Stimulated activated CD4-positive, alpha-beta T cell treated with anti-CD3 and anti-CD28 coated beads, TNF-alpha, amount 100 ng/mL, for 4 hours (primary cell): ENCODE measurements at places on chromosomes 4 and X.

DNA sequence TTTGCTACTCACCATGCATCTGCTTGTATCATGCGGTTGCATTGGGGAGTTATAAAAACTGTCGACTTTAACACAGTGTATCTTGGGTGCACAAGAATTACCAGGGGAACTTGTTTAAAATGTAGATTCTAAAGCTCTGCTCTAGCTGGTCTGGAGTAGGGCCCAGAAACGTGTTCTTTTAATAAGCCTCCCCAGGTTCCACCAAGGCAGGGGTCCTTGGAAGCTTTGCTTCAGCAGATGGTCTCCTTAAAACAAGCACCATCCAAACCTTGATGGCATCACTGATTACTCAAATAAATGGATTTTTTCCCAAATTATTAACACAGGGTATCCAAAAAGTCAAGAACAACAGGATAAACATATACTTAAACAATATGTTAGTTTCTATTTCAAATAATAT is 120.2 kb upstream of the NDP start:
- DNase-seq: no peak

DNA sequence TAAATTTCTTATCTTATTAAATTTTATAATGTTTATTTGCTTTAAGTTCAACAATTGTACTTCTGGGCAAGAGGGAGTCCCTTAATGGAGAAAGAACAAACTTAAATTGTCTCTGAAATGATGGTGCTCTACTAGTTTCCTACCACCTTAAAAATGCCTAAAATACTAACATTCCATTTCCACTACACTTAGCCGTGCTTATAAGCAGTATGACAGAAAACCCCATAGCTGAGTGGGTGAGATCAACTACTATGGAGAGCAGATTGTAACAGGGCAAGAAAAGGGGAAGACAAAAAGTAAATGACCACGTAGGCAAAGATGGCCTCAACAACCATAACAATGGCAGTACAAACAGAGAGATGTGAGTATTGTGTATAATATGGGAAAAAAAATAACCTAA is 35.0 kb downstream of the RFC1 start:
- DNase-seq: no peak

DNA sequence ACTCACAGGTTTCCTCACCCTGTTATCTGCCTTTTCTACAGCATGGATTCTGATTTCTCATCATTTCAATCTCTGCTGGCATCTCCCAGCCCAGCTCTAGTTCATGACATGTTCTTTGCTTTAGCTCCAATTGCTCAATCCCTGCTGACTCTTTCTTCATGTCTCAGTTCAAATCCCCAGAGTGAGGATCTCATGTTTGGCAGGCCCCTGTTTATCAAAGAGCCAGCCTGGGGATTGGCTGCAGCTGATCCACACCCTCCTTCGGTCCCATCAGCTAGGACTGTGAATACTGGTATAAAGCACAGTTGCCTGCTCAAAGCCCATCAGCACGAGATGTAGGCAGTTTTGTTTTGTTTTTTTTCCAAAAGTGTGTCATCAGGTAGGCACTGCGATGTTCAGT is 14.4 kb upstream of the CC2D2A start:
- no peak for DNase-seq

DNA sequence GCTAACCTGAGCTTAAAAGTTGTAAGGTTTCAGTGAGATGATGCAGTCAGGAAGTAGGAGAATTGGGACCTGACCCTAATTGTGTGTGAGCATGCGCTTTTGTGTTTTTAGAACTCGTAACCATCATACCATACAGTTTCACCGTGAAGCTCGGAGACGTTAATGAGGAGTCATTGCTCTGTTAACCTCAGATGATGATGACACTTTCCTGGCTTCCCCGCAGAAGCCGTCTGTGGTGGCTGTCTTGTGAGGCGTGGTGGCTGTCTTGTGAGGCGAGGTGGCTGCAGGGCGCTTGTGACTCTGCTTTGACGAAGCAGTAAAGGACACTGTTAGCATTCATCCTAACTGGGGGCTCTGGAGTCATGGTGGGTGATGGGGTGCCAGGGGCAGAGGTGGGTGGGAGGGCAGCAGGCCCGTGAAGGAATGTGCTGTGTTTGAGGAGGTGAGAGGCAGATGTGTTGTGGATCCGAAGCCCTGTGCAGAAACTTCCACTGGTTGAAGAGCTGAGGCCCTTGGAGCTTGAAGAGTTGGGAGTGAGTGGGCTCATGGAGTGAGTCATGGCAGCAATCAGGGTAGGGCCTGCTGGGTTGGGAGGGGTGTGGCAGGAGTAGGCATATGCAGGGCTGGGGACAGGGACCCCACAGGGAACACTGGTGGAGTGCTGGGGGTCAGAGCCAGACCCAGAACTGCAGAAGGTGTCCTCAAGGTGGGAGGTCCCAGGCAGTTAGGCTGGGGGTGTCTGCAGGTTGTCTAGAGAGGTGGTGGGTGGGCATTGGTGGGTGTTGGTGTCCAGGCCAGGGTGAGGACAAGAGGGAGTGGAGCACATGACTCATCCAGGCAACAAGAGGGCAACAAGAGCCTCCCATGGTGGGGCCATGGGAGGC is 57.4 kb downstream of the NSD2 start:
- DNase-seq: no peak

DNA sequence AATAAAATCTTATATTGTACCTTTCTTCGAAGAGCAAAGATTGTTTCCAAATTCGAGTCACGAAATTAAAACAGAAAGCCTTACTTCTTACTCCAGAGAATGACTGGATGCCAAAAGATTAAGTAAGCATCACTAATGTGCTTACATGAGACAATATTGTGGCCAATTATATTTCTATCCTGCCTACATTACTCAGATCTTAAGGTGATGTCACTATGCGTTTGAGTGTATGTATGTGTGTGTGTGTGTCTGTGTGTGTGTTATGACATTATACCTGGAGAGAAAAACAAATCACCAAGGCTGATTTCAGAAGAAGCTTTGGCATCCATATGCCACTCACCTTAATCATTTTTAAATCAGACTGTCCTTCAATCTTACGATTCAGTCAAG is 556.3 kb downstream of the PPARGC1A start:
- no peak for DNase-seq

GRCh38 chr4:118340109-118340508 is 12.7 kb downstream of the PRSS12 start:
- DNase-seq: no peak

GRCh38 chrX:1591102-1591862 is at the start of gene AKAP17A:
Gene AKAP17A (plus strand): TSS chrX:1591604. CDS start chrX:1593463, 1,859 bp downstream.
- DNase-seq: peak; percentile 98

DNA sequence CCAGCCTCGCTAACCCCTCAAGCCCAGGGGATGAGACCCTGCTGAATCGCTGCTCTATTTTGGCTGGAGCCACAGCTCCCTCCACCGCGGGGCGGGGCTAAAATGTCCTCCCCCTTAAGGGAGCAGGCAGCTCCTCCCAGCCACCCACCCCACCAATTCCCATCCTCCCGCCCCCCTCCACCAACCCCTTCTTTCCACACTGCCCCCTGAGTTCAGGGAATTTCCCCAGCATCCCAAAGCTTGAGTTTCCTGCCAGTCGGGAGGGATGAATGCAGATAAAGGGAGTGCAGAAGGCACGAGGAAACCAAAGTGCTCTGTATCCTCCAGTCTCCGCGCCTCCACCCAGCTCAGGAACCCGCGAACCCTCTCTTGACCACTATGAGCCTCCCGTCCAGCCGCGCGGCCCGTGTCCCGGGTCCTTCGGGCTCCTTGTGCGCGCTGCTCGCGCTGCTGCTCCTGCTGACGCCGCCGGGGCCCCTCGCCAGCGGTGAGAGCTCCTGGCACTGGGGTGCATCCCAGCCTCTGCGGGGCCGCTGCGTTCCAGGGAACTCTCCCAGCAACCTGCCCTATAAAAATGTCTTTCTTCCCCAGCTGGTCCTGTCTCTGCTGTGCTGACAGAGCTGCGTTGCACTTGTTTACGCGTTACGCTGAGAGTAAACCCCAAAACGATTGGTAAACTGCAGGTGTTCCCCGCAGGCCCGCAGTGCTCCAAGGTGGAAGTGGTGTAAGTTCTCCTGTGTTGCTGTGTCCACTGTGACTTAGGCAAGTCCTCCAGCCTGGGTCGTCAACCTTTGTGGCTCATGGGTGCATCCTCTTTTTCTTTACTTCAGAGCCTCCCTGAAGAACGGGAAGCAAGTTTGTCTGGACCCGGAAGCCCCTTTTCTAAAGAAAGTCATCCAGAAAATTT is at the start of gene CXCL6:
TSS of gene CXCL6 (plus strand) at position 306 of the 907 bp plus-strand sequence. CDS start at position 379, 73 bp downstream.
- DNase-seq: no peak

GRCh38 chrX:154655786-154656185 is 2.4 kb upstream of the CTAG2 start:
- DNase-seq: no peak

- DNase-seq: no peak
Measured at GRCh38 chr4:40323866-40324265, 11.3 kb upstream of the CHRNA9 start.

- no peak for DNase-seq
Measured at GRCh38 chrX:73916931-73917667, 354.1 kb downstream of the CHIC1 start.

DNA sequence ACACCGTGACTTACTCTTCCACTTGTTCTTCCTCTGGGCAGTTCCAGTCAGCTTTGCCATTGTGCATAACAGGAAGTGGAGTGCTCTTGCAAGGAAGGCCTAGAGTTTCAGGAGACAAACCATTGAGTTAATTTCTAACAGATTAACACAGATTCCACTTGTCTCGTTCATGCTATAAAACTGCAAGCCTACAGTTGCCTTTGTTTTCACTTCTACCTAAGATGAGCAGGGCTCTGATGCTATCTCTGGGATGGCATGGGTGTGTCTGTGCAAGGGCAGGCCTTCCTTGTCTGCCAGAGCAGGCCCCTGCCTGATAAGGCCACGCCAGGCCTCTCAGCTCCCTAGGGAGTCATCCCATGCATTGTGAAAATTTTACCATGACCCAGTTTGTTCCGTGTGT is 67.7 kb upstream of the PGRMC2 start:
- DNase-seq: no peak

DNA sequence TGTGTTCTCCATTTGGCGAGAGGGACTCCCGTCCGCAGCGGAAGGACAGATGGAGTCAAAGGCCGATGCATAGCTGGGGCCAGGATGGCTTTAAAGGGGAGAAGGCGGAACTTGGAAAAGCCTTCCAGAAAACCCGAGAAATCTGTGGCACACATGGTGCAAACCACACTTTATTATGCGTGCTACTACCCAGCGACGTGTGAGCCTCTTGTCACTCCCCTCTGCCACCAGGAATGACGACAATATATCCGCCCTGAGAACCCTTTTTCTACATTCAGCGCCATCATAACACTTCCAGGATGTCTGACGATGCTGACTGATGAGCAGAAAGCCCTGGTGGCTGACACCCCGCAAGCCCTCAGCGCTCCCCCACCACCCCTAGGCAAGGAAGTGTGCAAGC is 689 bp upstream of the DCHS2 start:
- no peak for DNase-seq

DNA sequence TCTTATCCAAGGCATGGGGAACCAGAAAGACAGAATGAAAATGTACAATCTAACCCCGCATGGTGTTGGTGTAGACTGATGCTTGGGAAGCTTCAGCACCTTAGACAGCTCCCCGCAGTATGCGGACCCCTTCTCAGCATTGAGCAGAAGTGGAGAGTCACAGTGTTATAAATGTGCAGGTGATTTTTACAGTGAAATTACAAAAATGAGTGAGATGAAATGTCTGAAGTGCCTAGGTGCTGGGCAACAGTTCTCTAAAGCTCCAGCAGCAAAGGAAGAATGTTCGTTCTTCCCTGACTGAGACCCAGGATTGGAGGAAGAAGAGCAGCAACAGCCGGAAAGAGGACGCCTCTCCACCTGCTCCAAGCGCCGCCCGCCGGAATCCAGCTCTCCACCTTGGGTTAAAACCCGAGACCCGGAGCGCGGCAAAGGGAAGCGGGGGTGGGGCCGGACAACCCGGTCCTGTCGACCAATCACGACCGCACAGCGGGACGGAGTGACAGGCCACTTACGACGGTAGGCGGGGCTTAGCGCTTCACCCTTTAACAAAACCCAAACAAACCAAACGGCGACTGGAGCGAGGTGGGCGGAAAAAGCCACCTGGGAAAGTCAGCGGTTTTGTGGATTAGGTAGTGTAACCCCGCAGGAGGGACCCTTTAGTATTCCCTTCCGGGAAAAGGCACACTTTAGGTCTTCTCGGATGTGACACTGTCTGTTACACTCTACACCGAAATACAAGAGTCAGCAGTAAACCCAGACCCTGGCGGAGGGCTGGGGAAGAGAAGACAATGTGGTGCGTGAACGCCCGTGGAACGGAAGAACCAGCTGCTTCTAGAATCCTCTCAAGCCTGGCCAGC is at the start of gene GLRA3:
TSS of gene GLRA3 (minus strand) at position 403 of the 857 bp plus-strand sequence. CDS start 436 bp downstream, outside the sequence.
- DNase-seq: no peak

GRCh38 chr4:182111586-182111985 is 131.6 kb upstream of the TENM3 start:
- no peak for DNase-seq

DNA sequence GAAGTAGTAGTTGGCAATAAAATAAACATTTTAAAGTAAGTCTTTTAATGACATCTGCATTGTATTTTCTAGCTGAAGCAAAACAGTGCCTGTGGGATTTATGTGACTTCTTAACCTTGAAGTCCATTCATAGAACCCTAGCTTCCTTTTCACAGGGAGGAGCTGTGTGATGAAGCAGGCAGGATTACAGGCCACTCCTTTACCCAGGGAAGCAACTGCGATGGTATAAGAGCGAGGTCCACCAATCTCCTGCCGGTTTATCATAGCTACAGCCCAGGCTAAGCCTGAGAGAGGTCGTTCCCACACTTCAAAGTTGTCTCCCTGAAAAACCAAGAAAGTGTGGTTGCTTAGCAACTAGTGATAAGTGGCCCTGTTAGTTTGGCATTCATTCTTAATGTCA is 7.0 kb downstream of the RPL36A start:
- DNase-seq: no peak

DNA sequence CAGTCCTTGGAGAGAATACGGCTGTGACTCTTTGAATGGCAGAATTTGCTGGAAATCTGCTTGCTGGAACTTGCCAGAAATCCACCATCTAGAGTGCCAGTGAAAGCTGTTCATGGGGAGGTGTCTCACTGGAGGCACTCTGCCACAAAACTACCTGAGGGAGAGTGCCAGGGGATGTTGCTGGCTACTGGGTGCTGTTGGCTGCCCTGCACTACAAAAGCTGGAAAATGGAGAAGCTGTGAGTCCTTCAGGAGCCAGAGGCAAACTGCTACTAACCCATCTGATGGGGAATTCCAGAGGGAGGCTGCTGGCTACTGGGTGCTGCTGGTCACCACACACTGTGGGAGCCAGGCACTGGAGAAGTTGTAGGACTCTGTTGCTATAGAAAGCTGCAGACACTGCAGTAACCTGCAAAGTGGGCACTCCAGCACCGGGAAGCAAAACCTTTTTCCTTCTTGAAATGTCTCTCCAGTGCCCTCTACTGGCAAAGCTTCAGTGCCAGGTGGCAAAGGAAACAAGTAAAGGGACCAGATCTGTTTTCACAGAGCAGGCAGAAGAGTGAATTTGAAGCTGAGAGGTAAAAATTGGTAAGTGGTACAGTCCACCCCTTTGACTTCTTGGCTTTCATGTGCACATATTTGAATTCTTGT is 47.8 kb upstream of the HSD17B10 start:
- peak; percentile 3 for DNase-seq

- no peak for DNase-seq
Measured at GRCh38 chrX:51737091-51737490, 6.2 kb upstream of the GSPT2 start.

- DNase-seq: no peak
Measured at GRCh38 chr4:12041828-12042227, 613.1 kb upstream of the HS3ST1 start.

- DNase-seq: no peak
Measured at GRCh38 chr4:182884040-182884439, 33.1 kb downstream of the DCTD start.

- DNase-seq: no peak
Measured at GRCh38 chr4:180169394-180169793, 2073.8 kb upstream of the TENM3 start.
